ENCODE measurements at places on chromosomes 2 and 18. TPM values are rescaled to one million over a fixed set of nuclear protein-coding genes. Genes with fewer than 3 reads are reported as not detected.

LRRTM4 gene
- 2.4 TPM for total RNA-seq

MEP1B gene
- 0.10 TPM for total RNA-seq

MERTK gene
- 6.3 TPM for total RNA-seq

FRZB gene
- 38.0 TPM for total RNA-seq

ESPNL gene
- 1.0 TPM for total RNA-seq

G6PC2 gene
- not detected for total RNA-seq

PLEKHB2 gene
- 74.4 TPM for total RNA-seq

SEPTIN10 gene
- total RNA-seq = 113 TPM

OXER1 gene
- total RNA-seq = 4.1 TPM

ONECUT2 gene
- under 0.01 TPM for total RNA-seq

CTAGE1 gene
- total RNA-seq = not detected

PRKAG3 gene
- 19.7 TPM for total RNA-seq

LYPD6 gene
- total RNA-seq = 4.2 TPM

LAMA1 gene
- total RNA-seq = 4.5 TPM

VWA3B gene
- 0.10 TPM for total RNA-seq

SESTD1 gene
- total RNA-seq = 36.7 TPM

MAPK4 gene
- 5.2 TPM for total RNA-seq

EVA1A gene
- total RNA-seq = 9.7 TPM

KCMF1 gene
- 34.5 TPM for total RNA-seq

MAP4K3 gene
- total RNA-seq = 72.7 TPM

IL1A gene
- not detected for total RNA-seq

SIX2 gene
- 14.4 TPM for total RNA-seq

REG3A gene
- not detected for total RNA-seq

NTSR2 gene
- total RNA-seq = not detected

RAB27B gene
- total RNA-seq = 3.7 TPM

MC4R gene
- 0.21 TPM for total RNA-seq

VSNL1 gene
- 20.6 TPM for total RNA-seq

NYAP2 gene
- 0.10 TPM for total RNA-seq

Data from tongue (tissue), 3 donors.